Muscle of leg (tissue), 16 donors: ENCODE measurements at places on chromosomes 4 and X. TPM values are rescaled to one million over a fixed set of nuclear protein-coding genes. Genes with fewer than 3 reads are reported as not detected.

SSX2B gene
- total RNA-seq: not detected

VCX3B gene
- not detected for total RNA-seq

CDX4 gene
- total RNA-seq: not detected

HELT gene
- not detected for total RNA-seq

- H3K4me3 ChIP-seq: no peak overlapping the region
- no peak for DNase-seq
- H3K36me3 ChIP-seq: peaks cover 31% of the 10 kb centered on the region
- no peaks in the 10 kb centered on the region for H3K27me3 ChIP-seq
- no peak overlapping the region for H3K27ac ChIP-seq
- H3K4me1 ChIP-seq: peaks cover 3% of the 10 kb centered on the region
These were observed 6.1 kb downstream of the LAGE3 start for GRCh38 chrX:154472685-154473632.

GRCh38 chrX:39356119-39356807 is 555.0 kb downstream of the MID1IP1 start:
- DNase-seq: no peak
- no peak overlapping the region for H3K4me3 ChIP-seq
- H3K4me1 ChIP-seq: peaks cover 14% of the 10 kb centered on the region
- H3K27ac ChIP-seq: no peak overlapping the region
- H3K27me3 ChIP-seq: peaks cover 17% of the 10 kb centered on the region

SLC35A2 gene
- 7.7 TPM for total RNA-seq

- H3K4me1 ChIP-seq: no peaks in the 10 kb centered on the region
- no peak overlapping the region for H3K27ac ChIP-seq
- H3K4me3 ChIP-seq: no peak overlapping the region
- peaks cover 5% of the 10 kb centered on the region for H3K27me3 ChIP-seq
- DNase-seq: no peak
- H3K36me3 ChIP-seq: no peaks in the 10 kb centered on the region
These were observed 69.6 kb downstream of the SERTM2 start for GRCh38 chrX:111581086-111581485.

DCAF12L1 gene
- total RNA-seq: 1.8 TPM

SHOX gene
- total RNA-seq: 2.3 TPM

- DNase-seq: no peak
- H3K36me3 ChIP-seq: no peaks in the 10 kb centered on the region
- no peaks in the 10 kb centered on the region for H3K27me3 ChIP-seq
- H3K27ac ChIP-seq: no peak overlapping the region
- no peaks in the 10 kb centered on the region for H3K4me1 ChIP-seq
- no peak overlapping the region for H3K4me3 ChIP-seq
These were observed 226.0 kb upstream of the MAB21L2 start for GRCh38 chr4:150355858-150356455.

GRCh38 chr4:147479376-147479775 is 1.5 kb upstream of the EDNRA start:
- no peaks in the 10 kb centered on the region for H3K36me3 ChIP-seq
- no peak overlapping the region for H3K27ac ChIP-seq
- peak; percentile 27 for DNase-seq
- no peak overlapping the region for H3K4me3 ChIP-seq
- peaks cover 12% of the 10 kb centered on the region for H3K4me1 ChIP-seq
- H3K27me3 ChIP-seq: peaks cover 13% of the 10 kb centered on the region

DNA sequence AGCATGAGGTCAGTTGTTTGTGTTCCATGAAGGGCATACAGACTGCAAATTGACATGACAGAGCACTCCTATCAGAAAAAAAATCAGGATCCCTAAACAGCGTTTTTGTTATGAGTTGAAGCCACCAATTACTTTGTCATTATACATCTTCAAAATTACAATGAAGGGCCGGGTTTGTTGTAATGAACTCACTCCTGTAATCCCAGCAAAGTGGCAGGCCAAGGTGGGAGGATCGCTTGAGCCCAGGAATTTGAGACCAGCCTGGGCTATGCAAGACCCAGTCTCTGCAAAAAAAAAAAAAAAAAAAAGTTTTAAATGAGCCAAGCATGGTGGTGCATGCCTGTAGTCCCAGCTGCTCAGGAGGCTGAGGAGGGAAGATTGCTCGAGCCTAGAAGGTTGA is 3.5 kb upstream of the DCTD start:
- no peak for DNase-seq
- H3K27ac ChIP-seq: no peak overlapping the region
- H3K4me3 ChIP-seq: no peak overlapping the region
- H3K4me1 ChIP-seq: peaks cover 13% of the 10 kb centered on the region

- H3K4me1 ChIP-seq: no peaks in the 10 kb centered on the region
- H3K27ac ChIP-seq: no peak overlapping the region
- DNase-seq: peak; percentile 35
These were observed 33.1 kb upstream of the SLC7A11 start for GRCh38 chr4:138275216-138275615.

- no peak overlapping the region for H3K27ac ChIP-seq
- DNase-seq: no peak
- no peak overlapping the region for H3K4me3 ChIP-seq
- no peaks in the 10 kb centered on the region for H3K36me3 ChIP-seq
- H3K4me1 ChIP-seq: no peaks in the 10 kb centered on the region
These were observed 40.4 kb downstream of the EFHC2 start for GRCh38 chrX:44303119-44303518.

ZNF157 gene
- total RNA-seq: 0.35 TPM

SPANXB1 gene
- not detected for total RNA-seq

DNA sequence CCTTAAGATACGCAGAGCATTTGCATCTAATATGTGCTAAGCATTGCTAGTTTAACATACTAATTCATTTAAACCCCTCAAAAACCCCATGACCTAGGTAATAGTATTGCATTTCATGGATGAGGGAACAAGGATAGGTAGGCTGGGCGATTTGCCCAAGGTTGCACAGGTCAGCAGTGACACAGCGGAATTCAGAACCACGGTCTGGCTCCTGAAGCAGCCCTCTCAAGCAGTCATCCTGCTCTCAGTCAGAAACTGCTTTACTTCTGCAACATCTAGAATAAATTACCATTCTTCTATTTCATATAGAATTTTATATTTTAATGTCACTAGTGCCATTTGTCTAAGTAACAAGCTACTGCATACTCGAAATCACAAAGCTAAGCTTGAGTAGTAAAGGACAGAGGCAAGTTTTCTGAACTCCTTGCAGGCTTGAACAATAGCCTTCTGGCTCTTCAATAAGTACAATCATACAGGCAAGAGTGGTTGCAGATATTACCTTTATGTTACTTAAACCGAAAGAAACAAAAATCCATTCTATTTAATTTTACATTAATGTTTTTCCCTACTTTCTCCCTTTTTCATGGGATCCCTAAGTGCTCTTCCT is 555 bp upstream of the SPP1 start:
- no peak overlapping the region for H3K27ac ChIP-seq
- H3K4me1 ChIP-seq: no peaks in the 10 kb centered on the region
- H3K36me3 ChIP-seq: no peaks in the 10 kb centered on the region
- H3K4me3 ChIP-seq: no peak overlapping the region

DNA sequence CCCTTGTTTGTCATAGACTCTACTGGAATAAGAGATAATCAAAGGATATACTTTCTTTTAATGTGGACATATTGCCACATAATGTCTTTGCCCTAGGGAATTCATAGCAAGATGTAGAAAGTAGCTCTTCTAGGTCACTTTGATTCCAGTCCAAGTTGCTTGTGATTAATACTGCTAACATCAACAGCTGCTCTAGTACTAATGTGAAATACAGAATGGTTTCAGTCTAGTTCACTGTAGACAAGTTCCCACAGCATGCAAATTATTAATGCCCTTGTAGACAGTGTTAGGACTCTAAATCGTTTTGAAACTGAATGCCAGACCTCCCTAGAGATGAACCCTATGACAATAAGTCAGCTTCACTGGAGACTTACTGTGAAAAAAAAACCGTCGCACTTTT is 494.6 kb upstream of the ATOH1 start:
- peak; percentile 20 for DNase-seq
- H3K4me3 ChIP-seq: no peak overlapping the region
- H3K27me3 ChIP-seq: no peaks in the 10 kb centered on the region
- no peaks in the 10 kb centered on the region for H3K36me3 ChIP-seq

DNA sequence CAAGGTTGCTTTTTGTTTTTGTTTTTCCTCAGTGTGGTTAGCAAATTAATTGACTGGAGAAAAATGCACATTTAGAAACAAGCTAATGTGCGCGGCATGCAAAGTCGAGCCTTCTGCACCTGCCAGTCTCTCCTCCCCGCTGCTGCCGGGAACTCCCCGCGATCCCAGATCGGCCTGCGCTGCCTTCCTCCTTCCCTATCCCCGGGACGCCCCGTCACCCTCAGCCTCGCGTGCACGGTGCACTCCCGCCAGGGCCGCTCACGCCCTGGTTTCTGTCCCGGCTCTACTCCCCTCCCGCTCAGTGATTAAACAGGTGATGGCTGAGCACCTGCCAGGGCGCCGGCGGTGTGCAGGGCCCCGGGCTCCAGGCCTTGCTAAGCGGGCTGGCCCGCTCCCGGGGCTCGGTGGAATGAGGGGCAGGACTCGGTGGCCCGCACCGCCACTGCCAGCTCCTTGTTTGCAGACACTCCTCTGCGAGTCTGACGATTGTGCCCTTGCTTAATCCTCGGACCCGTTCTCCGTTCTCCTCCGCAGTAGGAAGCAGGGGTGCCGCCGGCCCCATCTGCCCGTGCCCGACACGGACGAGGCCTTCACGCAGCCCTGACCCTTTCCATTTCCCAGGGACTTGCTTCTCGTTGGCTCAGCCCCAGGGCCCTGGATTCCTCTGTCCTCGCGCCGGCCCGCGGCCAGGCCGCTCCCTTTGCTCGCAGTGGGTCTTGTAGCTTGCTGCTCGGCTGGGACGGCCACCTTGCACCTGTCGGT is 143.4 kb downstream of the TRIML1 start:
- peaks cover 13% of the 10 kb centered on the region for H3K27me3 ChIP-seq
- DNase-seq: peak; percentile 12
- no peaks in the 10 kb centered on the region for H3K36me3 ChIP-seq

TRMT2B gene
- total RNA-seq: 8.1 TPM

- no peaks in the 10 kb centered on the region for H3K4me1 ChIP-seq
- H3K27ac ChIP-seq: no peak within 1 kb of the TSS
- H3K36me3 ChIP-seq: no peaks in the 10 kb centered on the region
- H3K4me3 ChIP-seq: no peak within 1 kb of the TSS
- H3K27me3 ChIP-seq: peaks cover 3% of the 10 kb centered on the region
These were observed at the start of gene MAGEB6 for GRCh38 chrX:26192204-26192603. TSS of gene MAGEB6 (plus strand) at chrX:26192440. CDS start at chrX:26193847, 1,407 bp downstream.

DNA sequence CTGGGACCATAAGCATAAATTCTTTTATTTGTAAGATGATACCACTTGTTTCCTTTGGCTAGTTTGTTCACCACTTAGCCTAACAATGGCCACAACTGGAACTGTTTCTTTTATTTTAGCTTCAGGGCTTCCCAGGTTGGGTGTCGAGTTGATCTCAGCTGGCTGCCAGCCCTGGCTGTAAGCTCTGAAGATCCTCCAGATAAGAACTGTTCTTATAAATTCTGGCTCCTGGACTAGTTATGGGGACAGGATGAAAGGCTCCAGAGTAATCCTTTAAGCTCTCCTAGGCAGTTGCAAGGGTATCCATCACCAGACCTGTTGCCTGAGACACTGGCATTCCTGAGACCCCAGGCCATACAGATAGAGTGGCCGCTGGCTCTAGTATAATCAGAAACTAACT is 129.4 kb upstream of the ACSL4 start:
- H3K36me3 ChIP-seq: no peaks in the 10 kb centered on the region
- no peak overlapping the region for H3K27ac ChIP-seq
- H3K4me1 ChIP-seq: no peaks in the 10 kb centered on the region

DNA sequence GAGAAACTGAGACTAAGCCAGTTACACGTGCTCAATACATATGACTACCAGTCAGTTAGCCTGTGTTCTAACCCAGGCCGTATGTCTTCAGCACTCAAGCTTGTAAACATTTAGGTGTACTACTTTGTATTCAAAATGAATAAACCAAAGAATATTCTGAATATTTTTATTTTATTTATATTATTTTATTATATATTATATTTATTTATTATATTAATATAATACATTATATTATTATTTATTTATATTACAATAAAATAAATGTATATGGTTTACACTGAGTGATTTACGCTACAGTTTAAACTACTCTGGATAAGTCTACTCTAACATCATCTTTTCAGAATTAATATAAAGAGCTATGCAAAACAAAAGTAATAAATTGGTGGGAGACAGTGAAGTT is 691.5 kb downstream of the CENPC start:
- H3K27ac ChIP-seq: no peak overlapping the region
- no peak for DNase-seq
- no peaks in the 10 kb centered on the region for H3K36me3 ChIP-seq
- H3K4me1 ChIP-seq: no peaks in the 10 kb centered on the region
- H3K27me3 ChIP-seq: no peaks in the 10 kb centered on the region

DNA sequence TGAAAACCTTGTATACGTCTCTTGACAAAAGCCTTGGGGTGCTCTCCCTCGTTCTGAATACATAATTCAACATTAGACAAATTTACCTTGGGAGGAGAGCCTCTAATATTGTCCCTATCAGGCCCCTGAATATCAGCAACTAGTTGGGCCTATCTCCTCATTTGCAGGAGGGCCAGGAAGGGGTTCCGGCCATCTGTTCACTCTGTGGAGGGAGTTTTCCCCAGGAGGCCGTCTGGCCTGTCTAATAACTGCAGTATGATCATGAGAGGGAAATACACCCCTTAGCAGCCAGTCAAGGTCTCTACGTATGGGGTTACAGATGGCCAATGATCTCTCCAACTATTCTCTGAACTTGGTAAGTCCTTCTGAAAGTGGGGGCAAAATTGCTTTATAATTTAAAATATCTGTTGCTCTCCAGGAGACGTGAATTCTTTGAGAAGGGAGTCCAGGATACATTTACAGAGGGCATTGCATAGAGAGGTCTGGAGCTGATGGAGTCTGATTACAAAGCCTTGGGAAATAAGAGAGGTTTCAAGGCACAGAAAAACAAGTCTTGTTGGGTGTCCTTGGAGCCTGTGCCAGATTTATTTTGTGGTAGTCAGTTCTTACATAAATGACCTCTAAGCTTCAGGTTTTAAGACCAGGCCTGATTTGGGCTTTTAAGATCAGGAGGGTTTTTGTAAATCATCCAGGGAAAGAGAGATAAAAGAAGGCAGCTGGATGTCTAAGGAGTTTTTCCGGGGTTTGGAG is 48.2 kb upstream of the UXT start:
- peaks cover 5% of the 10 kb centered on the region for H3K27me3 ChIP-seq
- H3K36me3 ChIP-seq: no peaks in the 10 kb centered on the region
- H3K4me3 ChIP-seq: no peak overlapping the region
- peak; percentile 64 for DNase-seq

POF1B gene
- 0.04 TPM for total RNA-seq

DNA sequence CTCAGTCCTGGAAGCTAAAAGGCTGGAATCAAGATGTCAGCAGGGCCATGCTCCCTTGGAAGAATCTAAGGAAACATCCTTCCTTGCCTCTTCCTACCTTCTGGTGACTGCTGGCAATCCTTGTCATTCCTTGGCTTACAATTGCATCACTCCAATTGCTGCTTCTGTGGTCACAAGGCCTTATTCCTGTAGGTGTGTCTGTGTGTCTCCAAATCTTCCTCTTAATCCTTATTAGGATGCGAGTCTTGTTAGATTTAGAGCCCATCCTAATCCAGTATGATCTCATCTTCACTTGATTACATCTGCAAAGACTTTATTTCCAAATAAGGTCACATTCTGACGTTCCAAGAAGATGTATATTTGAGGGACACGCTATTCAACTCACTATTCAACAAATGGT is 52.2 kb downstream of the SMIM20 start:
- H3K4me3 ChIP-seq: no peak overlapping the region
- H3K36me3 ChIP-seq: no peaks in the 10 kb centered on the region
- no peak overlapping the region for H3K27ac ChIP-seq
- no peaks in the 10 kb centered on the region for H3K27me3 ChIP-seq
